CD4-positive, alpha-beta T cell (primary cell): ENCODE measurements at places on chromosomes 7 and 10.
A peak's percentile ranks its signal among the peaks of the same experiment; 100 is the strongest.

DNA sequence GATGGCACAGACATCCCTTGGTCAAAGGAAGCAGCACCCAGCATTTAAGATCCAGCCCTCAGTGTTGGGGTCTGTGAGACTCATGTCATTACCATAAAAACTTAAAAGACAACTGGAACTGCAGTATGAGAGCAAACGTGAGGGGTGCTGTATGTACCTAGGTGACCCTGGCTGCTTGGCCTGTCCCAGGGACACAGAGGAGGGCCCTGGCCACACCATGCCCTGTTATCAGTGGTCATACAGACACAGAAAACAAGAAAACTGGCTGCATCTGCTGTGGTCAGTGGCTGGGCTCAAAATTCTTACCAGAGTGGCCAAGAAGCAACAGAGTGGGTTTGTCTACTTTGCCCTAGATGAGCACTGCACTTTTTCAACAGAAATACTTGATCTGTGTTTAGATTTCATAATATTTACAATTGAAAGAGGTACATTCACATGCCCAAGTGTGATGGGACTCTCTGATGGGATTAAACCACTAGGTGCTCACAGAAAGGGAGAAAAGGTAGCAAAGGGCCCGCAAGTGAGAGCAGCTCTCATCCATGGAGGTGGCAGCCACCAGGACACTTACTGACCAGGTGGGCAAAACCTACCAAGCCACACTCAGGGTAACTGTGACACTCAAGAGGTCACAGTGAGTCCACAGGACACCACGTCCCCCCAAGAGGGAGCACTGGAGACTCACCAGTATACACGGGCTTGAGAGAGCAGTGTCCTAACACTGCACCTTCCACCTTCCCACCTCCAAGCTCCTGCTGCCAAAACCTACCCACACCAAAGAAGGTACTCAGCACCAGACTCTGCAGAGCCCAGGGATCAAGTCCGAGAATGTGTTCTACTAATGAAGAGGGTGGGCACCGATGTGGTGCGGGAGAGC, 68.1 kb upstream of the CAMK2B start:
- DNase-seq: no peak

GRCh38 chr7:71618278-71618677, 486.3 kb downstream of the GALNT17 start:
- no peak for DNase-seq

DNA sequence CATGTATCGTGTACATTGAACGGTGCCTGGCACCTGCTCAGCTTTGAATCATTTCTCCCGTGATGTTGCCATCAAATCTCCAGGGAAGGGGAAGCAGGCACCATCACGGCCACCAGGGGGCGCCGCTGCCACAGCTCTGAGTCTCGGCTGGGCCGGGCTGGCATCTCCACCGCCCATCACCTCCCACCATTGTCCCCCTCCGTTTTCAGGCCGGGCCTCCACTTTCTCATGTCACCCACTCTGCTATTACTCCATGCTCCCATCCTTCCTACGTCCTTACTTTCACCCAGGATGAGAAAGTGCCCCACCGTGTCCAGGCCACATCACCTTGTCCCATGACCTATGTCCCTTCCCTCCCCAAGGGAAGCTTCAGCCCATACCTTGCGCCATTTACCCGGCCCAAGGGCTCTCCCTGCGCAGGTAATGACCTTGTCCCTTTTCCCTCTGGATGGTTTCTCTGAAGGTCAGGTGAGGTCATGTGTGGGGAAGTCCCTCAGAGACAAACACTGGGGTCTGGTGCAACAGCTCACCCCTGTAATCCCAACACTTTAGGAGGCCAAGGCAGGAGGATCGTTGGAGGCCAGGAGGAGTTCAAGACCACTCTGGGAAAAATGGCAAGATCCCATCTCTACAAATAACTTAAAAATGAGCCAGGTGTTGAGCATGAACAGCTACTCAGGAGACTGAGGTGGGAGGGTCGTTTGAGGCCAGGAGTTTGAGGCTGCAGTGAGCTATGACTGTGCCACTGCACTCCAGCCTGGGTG, 31.8 kb upstream of the OCM2 start:
- peak; percentile 78 for DNase-seq

DNA sequence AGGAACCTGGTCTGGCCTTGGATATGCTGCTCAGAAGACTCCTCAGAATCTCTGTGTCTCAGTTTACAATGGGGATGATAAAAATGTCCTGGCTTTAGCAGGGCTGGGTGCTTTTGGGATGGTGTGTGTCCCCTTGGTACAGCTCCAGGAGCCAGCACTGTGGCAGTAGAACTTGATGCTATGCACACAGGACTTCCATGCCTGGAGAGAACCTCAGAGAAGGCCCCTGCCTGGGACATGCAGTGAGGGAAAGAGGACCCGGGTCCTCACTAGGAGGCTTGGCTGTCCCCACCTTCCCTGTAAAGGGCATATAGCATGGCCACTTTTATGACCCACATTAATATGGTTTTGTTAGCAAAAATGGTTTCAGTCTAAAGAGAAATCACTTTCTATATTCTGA, 100.5 kb downstream of the GLRX3 start:
- DNase-seq: no peak

DNA sequence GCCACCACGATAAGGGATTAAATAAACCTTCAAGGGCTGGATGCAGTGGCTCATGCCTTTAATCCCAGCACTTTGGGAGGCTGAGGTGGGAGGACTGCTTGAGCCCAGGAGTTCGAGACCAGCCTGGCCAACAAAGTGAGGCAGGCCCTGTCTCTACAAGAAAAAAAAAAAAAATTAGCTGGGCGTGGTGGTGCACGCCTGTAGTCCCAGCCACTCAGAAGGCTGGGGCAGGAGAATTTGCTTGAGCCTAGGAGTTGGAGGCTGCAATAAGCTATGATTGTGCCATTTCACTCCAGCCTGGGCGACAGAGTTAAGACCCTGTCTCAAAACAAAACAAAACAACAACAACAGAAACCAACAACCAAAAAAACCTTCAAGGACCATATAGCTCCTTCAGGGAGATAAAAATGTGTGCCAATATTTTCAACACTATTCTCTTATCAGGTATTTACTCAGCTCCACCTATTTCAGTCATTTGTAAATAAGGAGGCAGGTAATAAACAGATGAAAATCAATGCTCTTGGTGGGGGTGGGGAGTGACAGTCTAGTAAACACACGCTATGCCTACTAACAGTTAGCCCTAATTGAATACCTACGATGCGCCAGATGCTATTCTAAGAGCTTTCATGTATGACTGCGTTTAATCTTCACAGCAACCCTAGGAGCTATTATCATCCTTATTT, 13.2 kb downstream of the BAIAP2L1 start:
- no peak for DNase-seq

- DNase-seq: no peak
These were observed 94.7 kb downstream of the HDAC9 start for GRCh38 chr7:18590241-18590640.

GRCh38 chr10:63684257-63684936, 163.2 kb downstream of the REEP3 start:
- no peak for DNase-seq

DNA sequence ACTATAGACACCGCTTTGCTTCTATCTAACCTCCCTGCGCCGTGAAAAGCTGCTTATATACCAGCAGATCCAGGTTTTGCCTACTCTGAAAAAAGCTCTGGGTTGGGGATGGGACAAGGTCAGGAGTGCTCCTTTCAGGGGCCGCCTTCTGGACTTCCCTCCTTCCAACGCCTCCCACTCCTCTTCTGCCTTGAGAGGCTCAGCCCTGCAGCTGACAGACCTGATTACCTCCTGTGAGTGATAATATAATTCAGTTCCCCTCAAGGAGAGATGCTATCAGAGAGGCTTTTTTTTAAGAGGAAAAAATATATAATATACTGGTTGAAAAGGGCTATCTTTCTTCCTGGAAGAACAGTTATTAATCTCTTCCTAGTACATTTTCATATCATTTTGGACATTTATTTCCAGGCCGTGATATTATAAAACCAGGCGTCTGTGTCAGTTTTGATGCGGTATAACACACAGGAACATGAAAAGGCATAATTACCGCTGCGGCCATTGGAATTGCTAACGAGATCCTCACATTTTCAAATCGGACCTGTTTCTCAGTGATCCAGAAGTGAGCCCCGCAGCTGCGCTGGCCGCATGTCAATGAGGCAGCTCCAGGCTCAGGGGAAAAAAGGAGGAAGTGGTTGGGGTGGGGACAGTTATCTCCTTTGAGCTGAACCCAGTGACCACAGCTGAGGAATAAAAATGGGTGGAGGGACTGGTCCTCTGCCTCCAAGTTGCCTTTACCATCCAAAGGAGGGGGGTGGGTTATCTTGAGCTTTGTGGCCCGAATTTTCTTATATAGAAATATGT, 457.1 kb downstream of the TYW1 start:
- DNase-seq: no peak

- no peak for DNase-seq
These were observed 113.6 kb upstream of the AMPH start for GRCh38 chr7:38744746-38745145.

DNA sequence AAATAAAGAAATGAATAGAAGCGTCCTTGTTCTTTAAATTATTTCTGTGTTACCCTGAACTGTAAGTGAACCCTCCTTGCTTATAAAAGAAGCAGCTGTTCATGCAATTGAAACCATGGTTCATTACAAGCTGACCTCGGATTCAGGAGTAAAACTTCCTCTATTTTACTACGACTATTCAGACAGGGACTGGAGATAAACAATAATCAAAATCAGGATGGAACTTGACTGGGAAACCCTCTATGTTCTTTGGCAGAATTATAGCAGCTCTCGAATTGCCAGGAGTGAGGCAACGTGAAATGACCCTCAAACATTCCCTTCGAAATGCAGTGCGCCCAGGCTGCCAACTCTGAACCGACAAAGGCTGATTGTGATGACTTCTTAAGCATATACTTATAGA, 172.1 kb downstream of the CYP26A1 start:
- no peak for DNase-seq
